Natural killer cell (primary cell): ENCODE measurements at places on chromosomes 4 and X.

- no peak for DNase-seq
Observed at GRCh38 chr4:3311095-3311372, 18.2 kb downstream of the RGS12 start.

DNA sequence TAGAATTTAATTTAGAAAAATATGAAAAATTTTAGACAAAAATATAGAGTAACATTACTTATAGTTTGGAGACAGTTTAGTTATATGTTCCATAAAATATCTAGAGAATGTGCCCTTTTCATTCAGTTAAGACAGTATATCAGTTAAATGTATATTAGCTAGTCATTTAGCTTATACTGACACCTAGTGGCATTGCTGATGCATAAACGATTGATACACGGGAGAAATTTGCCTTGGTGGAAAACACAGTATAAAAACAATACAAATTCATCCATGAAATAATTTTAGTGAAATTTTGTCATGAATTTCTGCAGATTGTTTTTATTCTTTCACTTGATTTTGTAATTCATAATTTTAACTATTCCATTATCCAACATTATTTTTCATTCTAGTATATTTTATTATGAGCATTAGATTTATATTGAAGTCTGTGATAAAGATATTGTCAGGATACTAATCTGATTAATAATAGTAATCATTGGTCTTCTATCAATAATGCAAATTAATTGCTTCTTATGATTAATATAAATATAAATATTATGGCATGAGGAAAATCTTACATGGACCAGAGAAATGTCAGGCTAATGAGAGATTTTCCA is 219.0 kb downstream of the TLL1 start:
- DNase-seq, result no peak

DNA sequence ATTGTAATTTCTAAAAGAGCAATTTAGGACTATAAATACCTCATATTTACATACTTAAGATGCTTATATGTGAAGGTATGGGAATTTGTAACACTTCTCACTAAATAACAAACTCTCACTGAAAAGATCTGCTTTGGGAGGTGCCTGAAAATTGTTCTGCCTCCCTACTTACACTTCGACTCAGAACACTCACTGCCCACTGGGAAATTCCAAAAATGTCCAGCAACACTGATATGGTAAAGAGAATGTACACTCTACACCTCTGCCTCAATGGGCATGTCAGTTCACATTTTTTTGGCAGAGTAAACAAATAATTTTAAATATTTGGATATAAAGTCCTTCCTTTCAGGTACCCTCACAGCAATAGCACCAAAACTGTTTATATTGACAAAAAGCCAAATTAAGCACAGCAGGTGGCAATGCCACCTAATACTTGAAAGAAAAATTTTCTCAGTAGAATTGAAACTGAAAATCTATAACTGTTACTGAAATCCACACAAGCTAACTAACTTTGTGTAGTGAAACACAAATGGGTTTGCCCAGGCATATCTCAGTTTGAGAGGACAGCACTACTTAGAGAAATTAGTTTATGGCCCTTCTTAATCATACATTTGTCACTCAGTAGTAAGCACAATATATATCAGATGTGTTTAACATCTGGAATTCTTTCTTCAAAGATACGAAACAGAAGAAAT is 67.1 kb downstream of the PRDM5 start:
- DNase-seq, result no peak

DNA sequence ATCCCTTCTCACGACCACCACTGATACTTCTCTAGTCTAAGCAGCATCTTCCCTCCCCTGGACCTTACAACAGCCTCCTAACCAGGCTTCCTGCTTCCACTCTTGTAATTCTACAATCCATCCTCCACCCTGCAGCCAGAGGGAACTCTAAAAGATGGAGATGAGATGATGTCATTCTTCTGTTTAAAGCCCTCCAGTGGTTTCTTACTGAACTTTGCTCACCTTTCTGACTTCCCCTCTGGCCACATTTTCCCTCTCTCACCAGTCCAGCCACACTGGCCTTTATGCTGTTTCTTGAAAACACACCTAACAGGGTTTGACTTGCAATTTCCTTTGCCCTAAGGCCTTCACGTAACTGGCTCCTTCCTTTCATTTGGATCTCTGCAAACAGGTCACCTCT is 191.4 kb upstream of the NHS start:
- DNase-seq, result no peak

DNA sequence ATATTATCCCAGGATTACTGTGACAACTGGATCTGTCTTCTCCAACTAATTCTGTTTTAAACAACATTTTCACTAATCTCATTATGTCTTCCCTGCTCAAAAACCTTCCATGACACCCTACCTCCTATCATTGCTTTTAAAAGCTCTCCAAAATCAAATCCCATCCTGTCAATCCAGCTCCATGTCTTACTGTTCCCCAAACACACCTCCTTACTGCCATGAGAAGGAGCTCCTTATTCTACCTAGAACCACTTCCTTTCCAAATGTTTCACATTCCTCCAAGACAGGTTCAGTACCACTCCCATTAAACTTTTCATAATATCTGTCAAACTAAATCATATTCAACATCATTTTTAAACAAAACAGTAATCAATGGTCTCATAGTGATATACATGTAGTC is 66.9 kb upstream of the WDR17 start:
- no peak for DNase-seq

GRCh38 chrX:9370893-9371292 is 94.0 kb upstream of the TBL1X start:
- no peak for DNase-seq
